Stimulated activated CD4-positive, alpha-beta T cell treated with anti-CD3 and anti-CD28 coated beads, Interleukin-4, amount 100 ng/mL, for 1 hour (primary cell): ENCODE measurements at places on chromosomes 12 and 14.

DNA sequence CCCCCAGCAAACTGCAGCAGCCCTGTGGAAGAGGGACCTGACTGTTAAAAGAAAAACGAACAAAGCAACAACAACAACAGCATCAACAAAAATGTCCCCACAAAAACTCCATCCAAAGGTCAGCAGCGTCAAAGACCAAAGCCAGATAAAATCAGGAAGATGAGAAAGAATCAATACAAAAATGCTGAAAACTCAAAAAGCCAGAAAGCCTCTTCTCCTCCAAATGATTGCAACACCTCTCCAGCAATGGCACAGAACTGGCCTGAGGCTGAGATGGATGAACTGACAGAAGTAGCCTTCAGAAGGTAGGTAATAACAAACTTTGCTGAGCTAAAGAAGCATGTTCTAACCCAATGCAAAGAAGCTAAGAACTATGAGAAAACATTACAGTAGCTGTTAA lies 45.4 kb upstream of the PPP4R3A start:
- no peak for DNase-seq

DNA sequence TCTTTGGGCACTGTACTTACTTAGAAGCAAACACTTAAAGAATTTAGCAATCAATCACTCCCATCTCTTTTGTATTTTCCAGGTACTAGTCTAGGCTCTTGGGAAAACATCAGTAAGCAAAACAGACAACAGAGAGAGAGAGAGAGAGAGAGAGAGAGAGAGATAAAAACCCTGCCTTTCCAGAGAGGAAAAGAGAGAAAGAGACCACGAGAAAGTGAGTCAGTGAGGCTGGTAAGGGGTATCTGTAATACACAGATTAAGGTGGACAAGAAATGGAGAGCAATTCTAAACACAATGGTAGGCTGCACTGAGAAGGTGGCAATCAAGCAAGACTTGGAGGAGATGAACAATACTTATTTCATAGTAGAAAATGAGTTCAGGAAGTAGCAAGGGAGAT lies 119.9 kb upstream of the OVCH1 start:
- DNase-seq = no peak

DNA sequence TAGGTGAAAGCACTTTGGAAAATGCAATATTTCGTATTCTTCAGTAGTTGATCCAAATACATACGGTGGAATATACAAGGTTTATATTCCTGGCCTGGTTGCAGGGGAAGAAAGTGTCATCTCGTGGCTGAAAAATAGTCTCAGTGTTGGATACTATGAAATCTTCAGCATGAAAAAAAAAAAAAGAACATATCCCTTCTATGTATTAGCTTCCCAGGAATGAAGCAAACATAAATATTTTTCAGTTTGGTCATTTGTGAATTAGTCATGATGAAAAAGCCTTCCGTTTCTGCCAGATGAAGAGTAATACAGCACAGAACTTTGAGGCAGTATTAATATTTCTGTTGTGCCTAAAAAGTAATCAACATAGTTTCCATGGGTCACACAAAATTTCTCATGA lies 36.7 kb downstream of the FLRT2 start:
- DNase-seq = no peak

GRCh38 chr12:18383203-18383602 lies 121.9 kb downstream of the PIK3C2G start:
- no peak for DNase-seq

GRCh38 chr12:3980504-3981272 lies 107.5 kb upstream of the PARP11 start:
- DNase-seq = no peak

GRCh38 chr12:65696227-65696626 lies 128.1 kb upstream of the HMGA2 start:
- DNase-seq = no peak

- no peak for DNase-seq
Measured at GRCh38 chr14:64769096-64770020, 65.1 kb downstream of the PLEKHG3 start.

DNA sequence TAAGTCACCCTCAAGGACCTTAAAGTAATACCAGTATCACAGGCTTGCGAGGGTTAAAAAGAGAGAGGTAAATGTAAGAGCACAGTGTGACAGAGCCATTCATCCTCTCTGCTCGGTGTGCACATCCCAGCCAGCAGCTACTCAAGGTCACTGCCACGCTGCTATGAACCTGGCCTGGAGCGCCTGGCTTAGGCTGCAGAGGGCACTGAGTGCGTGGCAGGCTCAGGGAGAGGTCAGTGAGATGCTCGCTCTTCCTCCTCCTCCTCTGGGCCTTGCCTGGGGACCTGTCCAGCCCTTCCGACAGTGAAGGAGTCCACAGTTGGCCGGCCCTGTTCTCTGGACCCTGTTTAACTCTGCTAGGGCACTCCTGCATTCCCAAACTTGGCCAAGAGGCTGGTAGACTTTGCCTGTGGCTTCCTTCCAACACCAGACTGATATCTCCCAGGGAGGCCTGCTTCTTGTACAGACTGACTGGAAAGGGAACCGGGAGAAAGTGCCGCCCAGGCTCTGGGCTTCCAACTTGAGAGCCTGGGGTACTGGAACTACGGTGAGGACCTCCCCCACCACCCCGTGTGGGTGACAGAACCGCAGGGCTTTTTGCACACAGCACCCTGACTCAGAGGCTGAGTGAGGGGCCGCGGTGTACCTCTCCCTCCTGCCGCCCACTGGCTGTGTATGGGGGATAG lies 62.6 kb upstream of the CORO1C start:
- no peak for DNase-seq

GRCh38 chr14:76647697-76648298 lies 113.5 kb upstream of the VASH1 start:
- no peak for DNase-seq

DNA sequence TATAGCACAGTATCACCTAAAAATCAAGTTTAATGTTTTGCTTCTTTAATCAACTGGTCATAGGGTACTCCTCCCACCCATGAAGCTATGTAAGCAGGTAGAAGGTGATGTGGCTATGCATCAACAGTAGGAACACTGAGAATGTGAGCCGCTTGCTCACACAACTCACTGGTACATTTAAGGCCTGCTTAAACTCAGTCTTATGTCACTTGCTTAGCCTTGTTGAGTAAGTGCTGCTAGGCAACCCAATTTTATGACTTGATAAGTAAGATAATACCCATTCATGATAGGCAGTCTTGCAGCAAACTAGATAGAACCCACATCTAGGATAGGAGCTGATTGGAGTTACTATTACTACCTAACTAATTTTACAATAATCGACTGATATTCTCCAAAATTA lies 70.0 kb upstream of the BMP4 start:
- no peak for DNase-seq

DNA sequence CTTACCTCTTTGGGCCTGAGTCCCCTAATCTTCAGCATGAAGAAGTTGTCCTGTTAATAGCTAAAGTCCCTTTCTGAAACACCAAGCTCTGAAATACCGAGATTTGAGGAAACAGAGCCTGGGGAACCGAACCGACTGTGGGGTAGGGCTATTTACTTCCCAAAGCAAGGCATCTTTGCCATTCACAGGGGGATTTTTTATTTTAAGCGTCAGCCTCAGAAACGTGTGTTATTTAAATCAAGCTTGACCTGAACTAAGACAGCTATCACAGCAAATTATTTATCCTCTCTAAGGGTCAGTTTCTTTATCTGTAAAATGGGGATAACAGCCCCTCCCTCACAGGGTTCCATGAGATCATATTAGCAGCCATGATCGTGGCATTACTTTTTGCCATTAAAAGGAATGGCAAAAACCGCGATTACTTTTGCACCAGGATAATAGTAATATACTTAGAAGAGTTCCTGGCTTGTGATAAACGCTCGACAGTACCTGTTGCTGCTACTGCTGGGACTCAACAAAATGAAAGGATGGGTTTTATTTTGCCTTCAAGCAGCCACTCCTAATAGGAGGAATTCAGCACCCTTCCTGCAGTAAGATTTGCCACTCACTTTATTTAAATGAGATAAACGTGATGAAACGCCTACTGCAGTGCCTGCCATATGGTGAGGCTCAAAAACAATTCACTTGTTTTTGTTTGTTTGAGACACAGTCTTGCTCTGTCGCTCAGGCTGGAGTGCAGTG lies 1.3 kb upstream of the CORO1C start:
- DNase-seq = no peak

DNA sequence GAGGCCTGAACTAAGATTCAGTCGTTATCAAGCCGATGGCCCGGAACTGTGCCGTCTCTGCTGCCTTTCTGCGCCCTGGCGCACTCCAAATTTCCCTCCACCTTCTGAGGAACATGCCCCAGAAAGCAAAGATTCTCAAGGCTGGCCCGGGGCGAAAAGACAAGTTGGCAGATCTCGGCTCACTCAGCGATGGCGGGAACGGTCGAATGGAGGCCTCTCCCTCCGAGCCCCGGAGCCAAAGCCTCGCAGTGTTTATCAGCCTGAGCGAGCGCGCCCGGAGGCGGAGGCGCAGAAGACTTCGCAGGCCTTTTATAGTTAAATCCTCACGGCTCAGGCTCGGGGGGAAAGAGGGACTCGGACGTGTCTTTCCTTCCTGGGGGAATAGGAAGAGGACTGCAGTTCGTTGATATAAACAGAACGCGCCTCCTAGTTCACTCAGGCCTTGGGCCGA lies 5.6 kb downstream of the TBX5 start:
- DNase-seq = no peak

DNA sequence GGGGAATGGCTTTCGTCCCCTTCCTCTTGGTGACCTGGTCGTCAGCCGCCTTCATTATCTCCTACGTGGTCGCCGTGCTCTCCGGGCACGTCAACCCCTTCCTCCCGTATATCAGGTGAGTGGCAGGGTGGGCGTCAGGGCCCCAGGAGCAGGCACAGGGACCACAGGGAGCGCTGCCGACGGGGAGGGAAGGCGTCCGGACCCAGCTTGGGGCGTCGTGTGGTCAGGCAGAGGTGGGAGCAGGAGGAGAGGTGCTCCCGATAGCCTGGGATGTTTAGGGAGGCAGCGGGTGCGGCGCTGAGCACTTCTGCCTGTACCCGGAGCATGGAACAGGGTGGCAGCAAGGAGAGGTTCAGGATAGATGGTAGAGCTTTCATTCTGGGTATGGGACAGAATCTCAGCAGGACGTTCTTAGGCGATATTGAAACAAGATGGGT lies 444 bp downstream of the DRAM1 start:
- DNase-seq = no peak

- no peak for DNase-seq
Measured at GRCh38 chr14:71675900-71676287, 256.3 kb upstream of the RGS6 start.

DNA sequence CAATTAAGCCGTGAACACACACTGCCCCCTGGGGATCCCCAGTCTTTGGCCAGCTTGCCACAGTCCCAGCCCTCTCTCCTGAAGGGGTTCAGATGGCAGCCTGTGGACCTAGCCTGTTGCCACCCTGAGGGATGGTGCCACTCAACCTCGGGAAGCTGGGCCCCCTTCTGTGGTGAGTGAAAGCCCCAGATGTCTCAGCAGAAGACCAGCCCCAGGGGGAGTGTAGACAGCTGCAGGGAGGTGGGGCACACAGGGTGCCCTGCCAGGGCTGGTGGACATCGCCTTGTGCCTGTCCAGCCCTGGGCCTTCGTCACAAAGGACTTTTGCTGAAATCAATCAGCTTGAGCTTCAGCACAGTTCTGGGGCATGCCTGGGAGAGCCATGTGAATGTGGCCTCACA lies 32.4 kb downstream of the C14orf132 start:
- DNase-seq = no peak

DNA sequence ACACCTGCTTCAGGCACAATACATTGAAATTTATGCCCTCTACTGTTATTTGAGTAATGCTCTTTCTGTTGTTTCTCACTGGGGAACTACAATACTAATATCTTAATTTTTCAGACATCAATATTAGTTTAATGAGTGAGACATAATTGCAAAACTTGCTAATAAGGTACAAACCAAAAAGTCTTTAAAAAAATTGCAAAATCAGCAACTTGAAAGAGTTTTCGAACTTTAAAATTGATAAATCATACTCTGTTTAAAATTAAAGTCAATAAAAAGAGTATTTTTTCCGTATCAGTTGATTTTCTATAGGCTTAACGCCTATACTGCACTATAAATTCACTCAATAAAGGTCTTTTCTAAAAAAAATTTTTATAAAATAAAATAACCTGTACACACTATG lies 1735.9 kb upstream of the SEL1L start:
- no peak for DNase-seq

DNA sequence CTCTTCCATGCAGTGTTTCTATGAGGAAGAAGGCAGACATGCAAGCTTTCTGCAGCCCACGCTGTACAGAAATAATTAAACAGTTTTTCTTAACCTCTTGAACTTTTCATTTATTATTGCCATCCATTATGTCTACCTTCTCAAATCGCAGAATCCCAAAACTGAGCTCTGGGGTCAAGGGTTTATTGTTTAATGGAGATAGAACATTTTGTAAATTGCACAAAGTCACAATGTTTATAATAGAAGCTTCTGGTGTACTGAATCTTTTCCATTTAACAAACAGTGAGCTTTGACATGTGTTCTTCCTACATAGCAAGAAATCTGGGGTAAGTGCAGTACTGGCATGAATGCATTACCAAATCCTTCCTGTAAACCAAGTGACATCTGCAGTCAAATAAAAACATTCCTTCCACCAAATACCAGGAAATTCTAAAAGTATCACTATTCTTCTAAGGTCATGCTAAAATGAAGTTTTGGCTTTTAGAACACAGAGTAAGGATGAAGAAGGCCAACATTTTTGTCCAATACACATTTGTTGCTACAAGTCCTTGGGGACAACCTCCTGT lies 385.3 kb upstream of the DDHD1 start:
- DNase-seq = no peak

DNA sequence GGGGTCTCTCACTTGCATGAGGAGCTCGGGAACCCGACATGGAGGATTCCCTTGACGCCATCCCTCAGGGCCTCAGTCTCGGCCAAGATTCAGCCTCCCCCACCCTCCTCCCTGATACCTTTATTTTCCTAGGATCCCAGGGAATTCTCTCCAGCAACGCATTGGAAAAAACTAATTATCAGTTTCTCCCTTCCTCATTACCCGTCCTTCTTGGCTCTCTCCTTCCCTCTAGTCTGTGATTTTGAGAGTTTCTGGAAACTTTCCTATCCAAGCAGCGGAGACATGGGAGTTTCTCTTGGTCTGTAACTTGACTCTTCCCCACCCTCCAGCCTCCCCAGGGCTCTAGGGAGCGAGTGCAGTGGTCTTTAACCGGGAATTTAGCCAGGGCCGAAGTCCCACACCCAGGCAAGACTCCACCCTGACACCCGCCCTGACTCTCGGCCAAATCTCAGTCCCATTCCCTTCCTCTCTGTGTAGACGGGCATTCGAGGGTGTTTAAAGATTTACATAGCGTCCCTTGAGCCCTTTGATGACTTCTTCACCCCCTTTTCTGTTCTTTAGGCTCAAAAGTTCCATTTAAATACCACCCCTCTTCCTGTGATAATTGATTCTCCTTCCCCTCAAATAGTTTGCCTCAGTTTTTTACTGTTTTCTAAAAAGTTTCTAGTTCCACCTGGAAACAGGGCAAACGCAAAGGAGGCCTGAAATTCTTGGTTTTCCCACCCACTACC lies 6.7 kb downstream of the HOXC5 start:
- DNase-seq = no peak
